AG09309 (cell line): ENCODE measurements at places on chromosomes 11 and 22.

DNA sequence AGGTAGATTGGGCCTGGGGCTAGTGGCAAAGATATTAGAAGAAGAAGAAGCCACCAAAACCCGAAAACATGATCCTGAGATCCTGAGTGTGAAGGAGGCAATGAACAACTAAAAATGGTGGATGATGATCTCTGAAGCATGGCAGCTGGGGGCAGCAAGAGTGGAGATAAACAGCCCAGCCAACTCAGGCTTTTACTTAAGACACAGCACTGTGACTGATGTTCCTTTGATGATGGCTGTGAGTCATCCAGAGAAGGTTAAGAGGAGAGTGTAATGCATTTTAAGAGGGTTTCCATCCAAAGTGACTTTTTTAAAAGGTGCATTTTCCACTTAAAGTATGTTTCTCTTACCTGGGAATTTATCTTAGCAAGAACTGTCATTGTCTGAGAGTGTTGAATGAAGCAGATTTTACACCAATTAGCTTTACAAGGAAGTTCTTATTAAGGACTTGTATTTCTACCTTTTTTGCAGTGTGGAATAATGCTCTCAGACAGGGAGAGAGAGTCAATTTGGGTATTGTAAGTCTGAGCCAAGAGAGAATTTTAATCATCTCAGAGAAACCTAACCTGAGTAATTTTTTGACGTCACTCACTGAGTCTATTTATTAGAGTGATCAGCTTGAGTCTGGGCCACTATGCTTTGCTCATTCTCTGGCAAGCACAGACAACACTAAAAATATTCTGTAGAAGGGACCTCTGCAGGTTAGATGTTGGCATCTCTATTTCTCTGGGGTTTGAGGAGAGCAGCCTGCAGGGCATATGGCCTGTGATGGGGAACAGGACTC is 14.1 kb upstream of the CALCB start:
- no peak for DNase-seq

GRCh38 chr22:46234969-46235368 is 15.1 kb downstream of the CDPF1 start:
- DNase-seq = no peak

DNA sequence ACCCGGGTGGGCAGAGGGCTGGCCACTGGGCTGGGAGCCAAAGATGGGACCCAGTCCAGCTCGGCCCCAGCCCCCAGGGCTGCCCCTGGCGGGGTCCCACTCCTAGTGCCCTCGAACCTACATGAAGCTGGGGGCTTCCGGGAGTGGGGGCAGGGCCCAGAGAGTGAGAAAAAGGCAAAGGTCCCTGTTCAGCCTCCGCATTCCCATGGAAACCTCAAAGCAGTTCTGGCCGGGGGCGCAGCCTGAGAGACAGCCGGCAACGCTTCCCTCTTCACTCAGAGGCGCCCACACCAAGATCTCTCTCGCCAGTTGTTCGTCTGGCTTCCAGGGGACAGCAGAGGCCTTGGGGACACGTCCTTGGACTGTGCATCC is 22.4 kb upstream of the ARHGAP8 start:
- no peak for DNase-seq

- DNase-seq = no peak
Measured at GRCh38 chr11:69300120-69301060, 6.4 kb downstream of the MYEOV start.

- DNase-seq = no peak
Measured at GRCh38 chr11:64246871-64247728, at the start of gene PPP1R14B. TSS of gene PPP1R14B (minus strand) at chr11:64246943. CDS start at chr11:64246673, 270 bp downstream.

DNA sequence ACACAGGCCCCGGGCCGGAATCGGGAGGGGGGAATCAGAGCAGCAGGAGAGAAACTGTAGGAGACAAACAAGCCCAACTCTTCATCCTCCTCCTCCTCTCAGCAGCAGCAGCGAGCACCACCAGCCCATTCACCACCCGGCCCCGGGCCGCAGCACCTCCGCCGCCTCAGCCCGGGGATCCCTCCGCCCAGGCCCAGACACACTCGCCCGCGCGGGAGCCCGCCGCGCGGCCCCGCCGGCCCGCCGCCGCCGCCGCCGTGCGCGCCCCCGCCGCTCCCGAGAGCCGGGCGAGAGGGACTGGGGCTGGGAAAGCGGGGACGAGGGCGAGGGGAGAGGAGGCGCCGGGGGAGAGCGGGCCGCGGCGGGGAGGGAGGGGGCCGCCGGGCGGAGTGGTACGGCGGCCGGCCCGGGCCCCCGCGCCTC is at the start of gene PHF21A:
Gene PHF21A (minus strand): TSS at position 154 of the 423 bp plus-strand sequence. CDS start 37,235 bp downstream, outside the sequence.
- peak; percentile 86 for DNase-seq

- DNase-seq = no peak
Measured at GRCh38 chr11:76212086-76213035, 6.1 kb upstream of the WNT11 start.

GRCh38 chr11:12581416-12581815 is 92.8 kb upstream of the TEAD1 start:
- no peak for DNase-seq

DNA sequence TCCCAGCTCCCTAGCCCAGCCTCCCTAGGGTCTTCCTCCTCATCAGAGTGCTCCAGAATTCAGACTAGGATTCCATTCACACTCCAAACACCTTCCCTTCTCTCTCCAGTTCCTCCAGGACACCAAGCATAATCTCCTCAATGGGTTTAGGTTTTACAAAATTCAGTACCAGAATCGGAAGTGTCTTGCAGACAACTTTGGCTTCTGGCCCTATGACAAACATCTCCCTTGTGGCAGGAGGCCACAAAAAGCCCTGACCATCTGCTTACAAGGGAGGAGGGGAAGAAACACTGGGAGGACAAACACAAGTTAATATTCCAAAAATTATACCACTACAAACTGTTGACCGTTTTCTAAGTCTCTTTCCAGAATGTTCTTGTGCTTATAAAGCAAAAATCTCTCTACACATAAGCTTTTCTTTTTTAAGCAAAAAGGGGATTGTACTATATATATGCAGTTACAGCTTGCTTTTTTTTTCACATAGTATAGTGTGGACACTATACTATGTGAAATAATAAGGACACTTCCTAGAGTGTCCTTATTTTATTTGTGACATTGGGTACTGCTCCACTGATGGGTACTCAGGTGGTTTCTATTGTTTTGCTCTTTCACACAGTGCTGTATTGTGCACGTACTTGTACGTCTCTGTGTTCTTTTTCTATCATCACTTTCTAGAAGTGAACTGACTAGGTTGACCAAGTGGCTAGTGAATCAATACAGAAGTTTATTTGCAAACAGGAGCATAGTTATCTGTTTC is 78.7 kb downstream of the BDNF start:
- no peak for DNase-seq

DNA sequence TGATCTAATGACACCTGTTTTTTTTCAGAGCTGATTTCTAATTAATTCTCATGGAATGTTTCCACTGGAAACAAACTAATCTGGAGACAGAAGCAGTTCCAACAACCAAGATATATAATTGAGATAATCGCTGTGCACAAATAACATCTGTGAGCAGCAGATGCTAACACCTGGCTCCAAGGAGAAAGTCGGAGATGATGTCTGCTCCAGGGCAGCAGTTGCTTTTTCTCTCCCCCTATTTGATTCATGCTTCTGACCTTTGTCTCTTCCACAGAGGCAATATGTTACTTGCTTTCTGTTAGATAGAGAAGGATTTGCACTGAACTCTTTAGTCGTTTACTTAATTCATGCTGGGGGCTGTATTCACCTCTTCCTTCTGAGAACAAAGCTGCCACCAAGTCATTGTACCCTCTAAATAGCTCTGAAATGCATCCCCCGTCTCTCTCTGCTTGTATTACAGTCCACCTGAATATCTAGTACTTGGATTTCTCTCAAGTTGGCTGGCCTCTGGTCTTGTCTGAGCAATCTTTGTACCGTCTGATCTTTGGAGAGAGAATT is 187.4 kb downstream of the MYO18B start:
- no peak for DNase-seq

- DNase-seq = no peak
Measured at GRCh38 chr22:26025626-26026025, 143.6 kb upstream of the SEZ6L start.

GRCh38 chr22:30267382-30268302 is 991 bp upstream of the OSM start:
- DNase-seq = no peak

DNA sequence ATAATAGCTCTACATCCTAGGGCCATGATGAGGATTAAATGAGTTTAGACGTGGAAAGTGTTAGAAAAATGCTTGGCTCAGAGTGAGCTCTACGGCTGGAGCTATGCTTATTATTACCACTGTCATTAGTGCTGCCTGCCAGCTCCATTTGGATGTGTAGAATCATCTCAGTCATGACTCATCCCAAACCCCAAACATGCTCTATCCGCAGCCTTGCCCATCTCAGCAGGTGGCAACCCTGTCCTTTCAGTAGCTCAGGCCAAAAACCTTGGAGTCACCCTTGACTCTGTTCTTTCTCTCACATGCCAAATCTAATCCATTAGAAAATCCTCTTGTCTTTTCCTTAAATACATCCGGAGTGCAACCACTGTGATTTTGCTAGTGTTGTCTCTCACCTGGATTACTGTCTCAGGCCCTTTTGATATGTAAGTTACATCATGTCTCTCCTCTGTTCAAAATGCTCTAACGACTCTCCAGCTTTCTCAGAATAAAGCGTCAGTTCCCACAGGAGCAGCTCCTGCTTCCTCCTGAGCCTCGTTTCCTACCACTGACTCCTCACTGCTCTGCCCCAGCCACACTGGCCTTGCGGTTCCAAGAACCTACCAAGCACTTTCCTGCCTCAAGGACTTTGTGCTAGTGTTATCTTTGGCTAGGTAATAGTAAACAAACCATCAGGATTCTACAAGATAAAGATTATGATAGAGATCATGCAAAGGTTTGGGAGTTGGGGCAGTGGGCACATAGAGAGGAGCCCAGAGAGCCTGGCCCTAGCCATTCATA is 10.5 kb upstream of the CHRM1 start:
- DNase-seq = no peak
